Right lobe of liver (tissue), 6 donors: ENCODE measurements at places on chromosomes 2 and 18. TPM values are rescaled to one million over a fixed set of nuclear protein-coding genes. Genes with fewer than 3 reads are reported as not detected.

DNA sequence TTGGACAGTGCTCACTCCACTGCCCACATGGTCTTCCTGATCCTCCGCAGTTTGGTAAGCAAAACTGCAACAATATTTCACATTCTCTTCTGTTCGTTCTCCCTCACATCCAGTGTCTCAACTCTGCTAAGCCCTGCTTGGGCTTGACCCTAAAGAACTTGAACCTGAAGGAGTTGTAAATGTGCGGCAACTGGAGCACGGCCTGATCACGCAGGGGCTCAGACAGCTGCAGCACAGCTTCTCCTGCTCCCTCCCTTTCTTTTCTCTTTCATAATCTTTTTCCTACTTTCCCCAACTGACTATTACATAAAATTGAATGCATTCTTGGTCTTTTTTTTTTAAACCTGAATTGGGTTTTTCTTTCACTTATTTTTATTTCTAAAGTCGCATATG is 10.2 kb downstream of the CYRIA start:
- DNase-seq = no peak

- DNase-seq = no peak
Measured at GRCh38 chr2:100285691-100286090, 36.6 kb downstream of the LONRF2 start.

GRCh38 chr2:75432761-75433361 is 127.9 kb downstream of the EVA1A start:
- no peak for DNase-seq

DNA sequence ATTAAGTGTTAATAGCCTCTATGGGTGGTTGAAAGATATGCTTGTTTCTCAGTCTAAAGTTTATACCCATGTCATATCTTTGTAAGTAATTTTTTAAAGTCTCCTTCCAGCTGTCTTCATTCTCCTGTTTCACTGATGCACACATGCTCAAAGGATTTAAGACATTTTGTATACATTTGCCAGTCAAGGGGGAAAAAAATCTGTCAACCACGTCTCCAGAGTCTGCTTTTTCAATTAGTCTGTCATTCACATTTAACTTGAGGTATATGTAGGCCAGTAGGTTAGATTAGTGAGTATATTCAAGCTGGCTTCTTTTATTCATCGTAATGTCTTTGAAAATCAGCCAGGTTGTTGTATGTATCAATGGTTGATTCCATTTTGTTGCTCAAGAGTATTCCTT is 193.5 kb downstream of the MCFD2 start:
- DNase-seq = no peak

DNA sequence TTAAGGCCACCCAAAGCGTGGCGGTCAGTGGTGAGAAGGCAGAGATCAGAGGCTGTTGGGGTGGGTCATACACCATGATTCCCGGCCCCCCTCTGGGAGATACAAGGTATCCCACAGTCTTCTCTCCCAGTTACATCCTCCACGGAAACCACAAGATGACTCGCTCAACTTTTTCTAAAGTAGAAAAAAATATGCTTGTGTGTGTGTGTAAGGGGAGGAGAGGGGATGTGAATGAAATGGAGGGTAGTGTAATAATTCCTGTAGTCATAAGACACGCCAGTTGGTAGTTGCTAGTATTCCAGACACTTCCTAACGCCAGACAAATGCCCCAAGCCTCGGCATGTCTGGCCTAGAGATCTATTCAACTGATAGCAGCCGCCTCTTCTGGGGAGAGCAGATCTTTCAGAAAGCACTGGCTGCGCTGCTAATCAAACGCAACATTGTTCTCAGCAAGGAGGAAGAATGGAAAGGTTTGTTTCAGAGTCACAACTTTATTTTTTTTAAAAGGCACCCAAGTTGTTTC is 143.5 kb downstream of the TGIF1 start:
- DNase-seq = no peak

GRCh38 chr2:58609326-58609725 is 368.2 kb upstream of the FANCL start:
- no peak for DNase-seq

GRCh38 chr2:169159686-169160085 is 90.3 kb downstream of the DHRS9 start:
- no peak for DNase-seq

- no peak for DNase-seq
Measured at GRCh38 chr2:196404276-196404675, 232.9 kb upstream of the STK17B start.

GRCh38 chr18:31497836-31498573 is at the start of gene DSG2:
DSG2 (plus strand) TSS chr18:31498177; CDS start chr18:31498252, 75 bp downstream.
- peak; percentile 90 for DNase-seq

GRCh38 chr18:32455361-32455760 is 15.3 kb downstream of the GAREM1 start:
- DNase-seq = no peak

- DNase-seq = no peak
Measured at GRCh38 chr2:47162780-47163179, 7.7 kb upstream of the STPG4 start.

DNA sequence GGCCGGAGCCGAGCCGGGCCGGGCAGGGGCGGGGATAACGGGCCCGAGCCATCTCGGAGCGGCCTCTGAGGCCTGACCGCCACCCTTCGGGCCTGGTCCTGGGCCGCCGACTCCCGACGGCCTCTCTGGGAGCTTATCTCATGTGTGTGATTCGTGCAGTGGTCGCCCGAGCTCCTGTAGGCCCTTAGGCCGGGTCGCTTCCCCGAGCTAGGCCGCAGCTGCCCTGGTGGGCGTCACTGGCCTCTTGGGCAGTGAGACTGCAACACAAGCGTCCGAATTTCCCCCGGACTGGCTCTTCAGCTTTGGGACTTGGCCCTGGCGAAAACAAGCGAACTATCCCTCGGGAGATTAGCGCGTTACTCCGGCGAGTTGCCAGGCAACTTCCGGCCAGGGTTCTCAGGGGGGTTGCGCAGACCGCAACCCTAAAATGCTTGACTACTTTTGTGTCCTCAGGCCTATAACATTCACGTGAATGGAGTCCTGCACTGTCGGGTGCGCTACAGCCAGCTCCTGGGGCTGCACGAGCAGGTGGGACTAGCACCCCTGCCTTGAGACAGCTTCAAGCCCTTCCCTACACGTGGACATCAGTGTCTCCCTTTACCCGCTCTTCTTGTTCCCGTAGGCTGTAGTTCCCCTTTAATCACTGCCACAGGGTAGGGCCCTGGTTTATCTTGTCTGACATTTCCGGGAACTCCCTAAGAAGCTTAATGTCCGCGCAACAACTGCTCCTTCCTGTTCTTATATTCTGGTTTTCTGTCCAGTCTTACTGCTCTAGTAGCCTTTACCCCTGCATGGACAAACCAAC is 602 bp downstream of the SNX17 start:
- peak; percentile 58 for DNase-seq

DNA sequence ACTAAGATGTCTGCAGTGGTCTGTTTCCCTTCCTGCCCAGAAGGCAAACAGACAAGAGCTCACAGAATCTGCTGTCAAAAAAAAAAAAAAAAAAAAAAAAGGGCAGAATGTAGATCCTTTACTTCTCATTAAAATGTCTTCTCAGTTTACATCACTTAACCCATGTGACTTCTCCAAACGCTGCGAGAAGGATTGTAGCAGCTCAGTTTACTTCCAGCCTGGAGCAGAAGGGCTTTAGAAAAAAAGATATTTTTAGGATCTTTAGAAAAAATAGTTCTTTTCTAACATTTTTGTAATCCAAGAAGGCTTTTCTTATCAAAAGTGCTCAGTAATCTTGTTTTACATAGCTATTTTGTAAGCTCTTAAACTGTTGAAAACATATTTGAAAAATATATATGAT is 425.4 kb downstream of the CNTNAP5 start:
- DNase-seq = no peak

DNA sequence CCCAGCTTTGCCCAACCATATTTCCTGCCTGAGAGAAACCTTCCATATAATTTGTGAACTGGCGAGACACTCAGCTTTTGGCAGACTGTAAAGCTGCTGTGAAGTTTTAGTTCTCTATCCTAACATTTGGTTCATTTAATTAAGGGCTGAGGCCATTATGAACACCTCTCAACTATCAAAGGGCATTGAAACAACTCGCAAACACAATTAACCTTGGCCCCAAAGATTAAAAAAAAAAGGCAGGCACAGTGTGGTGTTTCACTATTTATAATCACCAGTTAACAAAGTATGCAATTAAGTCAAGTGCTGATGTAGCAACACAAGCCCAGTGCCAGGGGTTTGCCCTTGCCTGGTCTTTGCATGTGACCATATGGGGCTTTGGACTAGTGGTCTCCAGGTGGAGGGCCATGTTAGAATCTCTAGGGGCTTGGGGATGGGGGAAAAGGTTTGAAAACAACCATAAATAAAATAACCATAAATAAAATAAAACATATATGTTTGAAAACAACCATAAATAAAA is 297.6 kb upstream of the SKOR2 start:
- DNase-seq = no peak

DNA sequence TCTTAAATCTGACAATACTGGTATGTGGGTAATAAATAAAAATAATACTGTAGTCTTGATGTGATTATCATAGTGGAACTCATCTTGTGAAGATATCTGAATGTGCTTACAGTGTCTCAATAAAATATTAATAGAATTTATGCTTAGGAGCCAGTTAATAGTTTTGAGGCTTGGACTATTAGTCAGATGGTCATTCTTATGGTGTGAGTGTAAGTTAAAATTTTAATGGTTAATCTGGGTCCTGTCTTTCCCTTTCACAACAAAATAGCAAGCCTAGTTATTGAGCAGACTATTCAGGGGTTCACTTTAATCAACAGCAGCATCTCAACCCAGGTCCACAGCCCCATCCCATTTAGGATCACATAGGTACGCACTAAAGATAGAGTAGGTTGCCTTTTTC is 138.9 kb downstream of the HAUS1 start:
- DNase-seq = no peak

GRCh38 chr2:235030936-235031335 is 79.1 kb downstream of the SH3BP4 start:
- DNase-seq = no peak

DNA sequence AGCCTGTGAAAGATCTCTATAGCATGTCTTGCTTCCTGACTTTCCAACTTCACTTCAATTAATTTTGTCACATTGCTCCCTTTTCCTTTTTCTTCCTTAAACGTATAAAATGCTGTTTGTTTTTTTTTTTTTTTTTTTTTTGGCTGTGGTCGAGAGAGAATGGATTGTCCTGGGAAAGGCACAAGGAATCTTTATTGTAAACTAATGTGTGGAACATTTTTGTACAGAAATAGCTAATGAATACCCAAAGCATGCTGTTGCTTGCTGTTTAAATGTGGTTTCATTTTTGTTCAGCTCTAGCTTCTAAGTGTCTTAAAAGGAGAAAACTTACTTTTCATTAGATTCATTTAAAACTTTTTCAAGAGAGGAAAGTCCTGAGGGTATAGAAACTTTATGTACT is 105.5 kb downstream of the GPD2 start:
- DNase-seq = no peak

DNA sequence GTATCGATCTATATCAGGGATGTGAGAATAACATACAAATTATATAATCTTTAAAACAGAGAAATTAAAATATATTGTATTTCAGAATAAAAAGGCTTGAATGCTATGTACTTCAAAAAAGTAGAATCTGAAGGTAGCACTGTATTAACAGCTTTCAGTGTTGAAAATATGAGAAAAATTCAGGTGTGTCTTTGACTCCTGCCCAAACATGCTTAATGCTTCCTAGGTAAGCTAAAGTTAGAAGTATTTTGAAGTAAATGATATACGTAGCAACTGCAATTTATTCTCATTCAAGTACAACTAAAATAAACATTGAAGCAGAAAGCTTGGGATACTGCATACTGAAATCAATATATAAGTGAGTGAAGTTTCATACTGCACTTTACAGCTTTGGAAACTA is 1082.0 kb upstream of the ACVR2A start:
- no peak for DNase-seq

- DNase-seq = no peak
Measured at GRCh38 chr2:11515490-11515981, 18.3 kb upstream of the GREB1 start.

GRCh38 chr2:20393986-20394385 is 43.3 kb upstream of the PUM2 start:
- no peak for DNase-seq

DNA sequence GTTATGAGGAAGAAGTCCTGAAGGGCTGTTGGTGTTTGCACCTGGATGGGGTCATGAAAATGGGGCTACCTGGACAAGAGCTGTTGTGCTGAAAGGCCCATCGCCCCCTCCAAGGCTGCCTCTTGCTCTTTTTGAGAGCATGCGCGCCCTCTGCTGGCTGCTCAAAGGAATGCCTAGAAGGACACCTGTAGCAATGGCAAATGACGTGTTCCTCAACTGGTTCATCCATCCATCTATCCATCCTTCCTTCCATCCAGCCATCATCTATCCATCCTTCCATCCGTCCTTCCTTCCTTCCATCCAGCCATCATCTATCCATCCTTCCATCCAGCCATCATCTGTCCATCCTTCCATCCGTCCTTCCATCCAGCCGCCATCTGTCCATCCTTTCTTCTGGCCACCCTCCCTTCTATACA is 17.2 kb upstream of the RPL31 start:
- DNase-seq = peak; percentile 79

IL1RL2 gene
- 2.8 TPM for total RNA-seq

NOTO gene
- not detected for total RNA-seq

LDLRAD4 gene
- total RNA-seq = 13.9 TPM

REG3A gene
- not detected for total RNA-seq

CFAP65 gene
- total RNA-seq = not detected
